Muscle of leg (tissue), 16 donors: ENCODE measurements at places on chromosomes 16 and 17. TPM values are rescaled to one million over a fixed set of nuclear protein-coding genes. Genes with fewer than 3 reads are reported as not detected.

The FAM20A gene
- total RNA-seq: 5.7 TPM

The PDE6G gene
- total RNA-seq: 2.6 TPM

The ITGA2B gene
- total RNA-seq: 2.0 TPM

The CTRB2 gene
- total RNA-seq: not detected

The CCT6B gene
- total RNA-seq: 2.4 TPM

The FOXN1 gene
- total RNA-seq: not detected

The SLC13A2 gene
- total RNA-seq: not detected

The STX4 gene
- 25.7 TPM for total RNA-seq

The IRF8 gene
- 7.0 TPM for total RNA-seq

The TELO2 gene
- total RNA-seq: 14.5 TPM

The MYH1 gene
- 3.4 TPM for total RNA-seq

The MYLK3 gene
- total RNA-seq: 14.8 TPM

The CUEDC1 gene
- 13.2 TPM for total RNA-seq

The PERCC1 gene
- 0.13 TPM for total RNA-seq

The ZNF750 gene
- 0.04 TPM for total RNA-seq

The GPRC5C gene
- total RNA-seq: 56.0 TPM

The NFE2L1 gene
- total RNA-seq: 68.7 TPM

The MRPL45 gene
- total RNA-seq: 45.3 TPM

The HBA1 gene
- total RNA-seq: 387 TPM

The TBC1D28 gene
- total RNA-seq: not detected

The OTOP2 gene
- not detected for total RNA-seq

The MEIOB gene
- total RNA-seq: not detected

The AGRP gene
- not detected for total RNA-seq

The TOM1L2 gene
- total RNA-seq: 18.5 TPM

The ABCA3 gene
- 7.5 TPM for total RNA-seq

The CCL3 gene
- total RNA-seq: 7.7 TPM

The SLC5A11 gene
- 0.04 TPM for total RNA-seq

The EARS2 gene
- 20.7 TPM for total RNA-seq

The NLRC3 gene
- total RNA-seq: 0.58 TPM

The ZNF75A gene
- 31.0 TPM for total RNA-seq

The USP10 gene
- total RNA-seq: 30.6 TPM

The TPSB2 gene
- 0.89 TPM for total RNA-seq

The DLX4 gene
- total RNA-seq: 0.13 TPM

The MPP2 gene
- 1.5 TPM for total RNA-seq

The DLG4 gene
- total RNA-seq: 12.7 TPM

The SMIM36 gene
- total RNA-seq: not detected

The XYLT1 gene
- total RNA-seq: 6.1 TPM

The CACNG4 gene
- 2.3 TPM for total RNA-seq

The FSCN2 gene
- 2.8 TPM for total RNA-seq

The ITGAD gene
- total RNA-seq: 0.04 TPM

The ANKFN1 gene
- 0.13 TPM for total RNA-seq

The EFCAB13 gene
- total RNA-seq: 6.9 TPM

The CDK5R1 gene
- 4.4 TPM for total RNA-seq

The TPSD1 gene
- not detected for total RNA-seq

The MYH3 gene
- 10,246 TPM for total RNA-seq

The HS3ST4 gene
- total RNA-seq: 0.04 TPM

The NPW gene
- 0.80 TPM for total RNA-seq

The HSPB9 gene
- 0.13 TPM for total RNA-seq

The WSB1 gene
- total RNA-seq: 145 TPM

The ABCC1 gene
- 3.0 TPM for total RNA-seq

The RNF43 gene
- 0.04 TPM for total RNA-seq

The ARL5C gene
- 0.31 TPM for total RNA-seq

The ACSM3 gene
- total RNA-seq: 1.5 TPM
